WTC11 (cell line): ENCODE measurements at places on chromosomes 12 and 14.
A peak's percentile ranks its signal among the peaks of the same experiment; 100 is the strongest.

DNA sequence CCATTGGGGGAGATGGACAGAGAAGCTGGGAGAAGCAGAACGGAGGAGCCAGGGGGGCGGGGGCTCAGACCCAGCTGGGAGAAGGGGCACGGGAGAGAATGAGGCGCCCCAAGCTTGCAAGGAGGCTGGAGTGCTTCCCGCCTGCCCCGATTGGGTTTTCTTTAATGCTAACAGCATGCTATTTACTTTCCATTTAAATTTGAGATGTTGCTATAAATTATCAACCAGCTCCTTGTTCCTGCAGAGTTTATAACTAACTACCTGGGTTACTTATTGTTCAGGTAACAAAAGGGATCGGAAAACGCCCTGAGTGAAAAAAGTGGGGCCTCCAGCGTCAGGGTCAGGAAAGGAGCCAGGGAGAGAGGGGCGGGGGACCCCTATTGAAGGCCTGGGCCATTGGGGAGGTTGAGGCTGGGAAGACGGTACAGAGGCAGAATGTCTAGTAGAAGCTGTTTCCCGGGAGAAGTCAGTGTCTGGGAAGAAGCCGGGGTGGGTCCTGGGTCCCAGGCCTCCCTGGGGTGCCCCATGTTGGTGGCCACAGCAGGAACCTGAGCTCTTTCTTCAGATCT, 2.5 kb downstream of the HNF1A start:
- DNase-seq: no peak

DNA sequence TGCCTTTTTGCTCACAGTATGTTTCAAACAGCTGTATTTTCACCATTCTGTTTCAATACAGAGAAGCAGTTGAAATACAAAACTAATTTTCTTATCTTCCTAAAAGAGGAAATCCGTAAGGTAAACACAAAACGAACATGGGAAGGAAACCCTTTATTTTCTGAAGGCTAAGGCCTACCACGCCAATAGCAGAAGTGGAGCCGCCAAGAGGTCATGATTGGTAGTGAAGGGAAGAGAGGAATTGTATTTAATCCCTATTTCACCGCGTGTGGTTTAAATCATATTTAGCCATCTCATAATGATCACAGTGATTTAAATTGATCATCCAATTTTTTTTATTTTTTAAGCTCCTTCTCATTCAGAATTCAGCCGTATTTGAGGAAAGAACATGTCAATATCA, 398.2 kb downstream of the PRKD1 start:
- no peak for DNase-seq

DNA sequence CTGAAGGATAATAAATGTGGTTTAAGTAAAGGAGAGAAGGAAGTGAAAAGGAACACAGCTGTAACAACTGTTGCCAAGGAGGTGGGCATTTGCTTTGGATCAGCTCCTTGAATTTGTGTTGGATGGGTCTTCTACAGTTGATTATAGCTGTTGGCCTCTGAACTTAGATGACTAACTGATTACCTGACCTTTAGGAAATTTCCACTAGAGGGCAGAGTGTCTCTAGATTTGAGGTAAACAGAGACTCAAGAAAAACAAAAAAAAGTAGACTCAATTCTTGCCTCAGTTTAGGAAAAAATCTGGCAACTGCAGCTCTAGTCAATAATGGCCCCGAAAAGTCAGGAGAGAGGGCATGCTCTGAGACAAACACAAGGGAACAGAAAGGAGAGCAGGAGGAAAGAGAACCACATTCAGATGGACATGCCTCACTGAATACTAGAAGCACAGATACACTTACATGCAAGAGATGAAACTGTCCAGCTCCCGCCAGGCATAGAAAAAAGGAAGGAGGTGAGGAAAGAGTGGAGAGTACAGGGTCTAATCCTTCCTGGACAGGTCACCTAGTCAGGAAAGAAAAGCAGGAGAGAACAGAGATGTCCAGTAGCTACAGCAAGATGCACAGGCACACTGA, 20.6 kb downstream of the COX14 start:
- DNase-seq: no peak

- DNase-seq: no peak
Measured at GRCh38 chr12:34107781-34108404, 85.6 kb downstream of the ALG10 start.

GRCh38 chr12:11780521-11781101, 131.1 kb downstream of the ETV6 start:
- DNase-seq: no peak

- DNase-seq: peak; percentile 33
Measured at GRCh38 chr12:125193376-125194152, 128.3 kb downstream of the AACS start.

GRCh38 chr12:9730591-9730990, 2.3 kb downstream of the CLECL1 start:
- no peak for DNase-seq

DNA sequence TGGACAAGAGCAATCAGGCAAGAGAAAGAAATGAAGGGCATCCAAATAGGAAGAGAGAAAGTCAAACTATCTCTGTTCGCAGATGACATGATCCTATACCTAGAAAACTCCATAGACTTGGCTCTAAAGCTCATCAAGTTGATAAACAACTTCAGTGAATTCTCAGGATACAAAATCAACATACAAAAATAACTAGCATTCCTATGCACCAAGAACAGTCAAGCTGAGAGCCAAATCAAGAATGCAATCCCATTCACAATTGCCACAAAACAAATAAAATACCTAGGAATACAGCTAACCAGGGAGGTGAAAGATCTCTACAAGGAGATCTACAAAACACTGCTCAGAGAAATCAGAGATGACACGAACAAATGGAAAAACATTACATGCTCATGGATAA, 417.5 kb upstream of the ATP2B1 start:
- no peak for DNase-seq

- no peak for DNase-seq
Measured at GRCh38 chr14:101491841-101492240, 69.5 kb upstream of the DIO3 start.

DNA sequence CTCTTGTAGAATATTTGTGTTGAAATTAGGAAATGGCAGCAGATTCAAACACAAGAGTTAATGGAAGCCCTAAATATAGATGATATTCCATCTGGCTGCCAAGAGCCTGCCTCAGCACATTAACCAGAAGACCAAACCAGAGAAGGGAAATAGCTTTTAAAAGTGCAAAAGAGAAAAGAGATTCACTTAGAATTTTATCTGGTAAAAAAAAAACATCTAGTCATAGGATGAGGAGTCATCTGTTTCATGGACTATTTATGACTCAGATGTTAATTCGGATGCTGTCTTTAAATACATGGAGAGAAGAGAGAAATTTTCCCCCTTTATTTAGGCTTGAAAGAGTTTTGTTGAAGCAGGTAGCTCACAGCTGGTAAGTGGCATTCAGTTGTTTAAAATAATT, 201.6 kb upstream of the NUDT4 start:
- no peak for DNase-seq

DNA sequence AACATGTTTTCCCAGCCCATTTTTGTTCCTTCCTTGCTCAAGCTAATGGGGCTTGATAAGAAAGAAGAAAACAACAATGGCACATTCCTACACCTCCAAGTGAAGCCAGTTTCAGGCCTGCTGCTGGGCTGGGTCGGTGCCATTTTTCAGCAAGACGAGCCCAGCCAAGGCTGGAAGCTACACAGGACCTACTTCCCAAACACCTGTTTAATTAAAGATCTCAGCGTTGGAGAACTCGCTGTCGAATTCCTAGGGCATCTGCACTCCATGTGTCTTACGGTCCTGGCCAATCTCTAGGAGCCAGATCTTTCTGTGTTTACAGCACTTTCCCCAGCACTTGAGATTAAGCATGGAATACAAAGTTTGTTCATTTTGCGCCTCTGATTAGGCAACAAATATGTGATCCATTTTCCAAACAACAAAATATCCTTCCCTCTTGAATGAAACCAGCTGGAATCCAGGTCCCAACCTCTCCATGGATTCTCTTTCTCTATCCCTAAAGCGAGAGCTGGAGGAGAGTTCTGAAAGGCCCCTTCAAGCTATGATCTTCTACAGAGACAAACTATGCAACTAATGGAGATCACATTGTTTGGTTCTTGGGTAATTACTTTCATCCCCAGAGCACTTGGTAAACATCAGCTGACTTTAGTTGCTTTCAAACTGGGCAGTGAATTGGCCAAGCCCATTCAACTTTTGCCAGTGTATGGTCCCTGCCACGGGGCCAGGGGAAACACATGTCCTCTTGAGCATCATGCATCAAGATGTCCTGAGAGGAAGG, 34.3 kb upstream of the TC2N start:
- no peak for DNase-seq

- DNase-seq: peak; percentile 29
Measured at GRCh38 chr12:56237552-56237951, 7.7 kb downstream of the SLC39A5 start.

- no peak for DNase-seq
Measured at GRCh38 chr14:36021030-36021422, 155.5 kb downstream of the PTCSC3 start.

DNA sequence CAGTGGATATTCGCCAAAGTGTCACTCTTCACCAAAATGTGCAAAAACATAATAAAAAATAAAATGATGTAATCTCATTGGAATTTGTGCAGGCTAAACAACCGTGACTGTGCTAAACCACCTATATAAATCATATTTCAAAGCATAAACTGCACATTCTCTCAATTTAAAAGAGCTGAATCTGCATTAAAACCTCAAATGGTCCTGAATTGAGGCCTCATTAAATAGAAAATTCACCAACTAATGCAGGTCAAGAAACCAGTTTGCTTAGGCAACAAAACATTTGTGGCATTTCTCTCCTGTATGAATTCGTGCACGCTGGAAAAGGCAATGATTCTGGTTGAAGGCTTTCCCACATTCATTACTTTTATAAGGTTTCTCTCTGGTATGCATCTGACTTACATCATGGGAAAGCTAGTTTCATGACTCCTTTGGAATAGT, 80.1 kb upstream of the IFNG-AS1 start:
- no peak for DNase-seq
